ENCODE measurements at places on chromosomes 2 and 18.

- no peak for DNase-seq
These were observed 548.8 kb upstream of the ZNF804A start for GRCh38 chr2:184049566-184049965.

- DNase-seq, result no peak
These were observed 195.8 kb downstream of the ZRANB3 start for GRCh38 chr2:135335256-135335655.

GRCh38 chr2:42334220-42334619 is 26.8 kb downstream of the COX7A2L start:
- DNase-seq, result no peak

DNA sequence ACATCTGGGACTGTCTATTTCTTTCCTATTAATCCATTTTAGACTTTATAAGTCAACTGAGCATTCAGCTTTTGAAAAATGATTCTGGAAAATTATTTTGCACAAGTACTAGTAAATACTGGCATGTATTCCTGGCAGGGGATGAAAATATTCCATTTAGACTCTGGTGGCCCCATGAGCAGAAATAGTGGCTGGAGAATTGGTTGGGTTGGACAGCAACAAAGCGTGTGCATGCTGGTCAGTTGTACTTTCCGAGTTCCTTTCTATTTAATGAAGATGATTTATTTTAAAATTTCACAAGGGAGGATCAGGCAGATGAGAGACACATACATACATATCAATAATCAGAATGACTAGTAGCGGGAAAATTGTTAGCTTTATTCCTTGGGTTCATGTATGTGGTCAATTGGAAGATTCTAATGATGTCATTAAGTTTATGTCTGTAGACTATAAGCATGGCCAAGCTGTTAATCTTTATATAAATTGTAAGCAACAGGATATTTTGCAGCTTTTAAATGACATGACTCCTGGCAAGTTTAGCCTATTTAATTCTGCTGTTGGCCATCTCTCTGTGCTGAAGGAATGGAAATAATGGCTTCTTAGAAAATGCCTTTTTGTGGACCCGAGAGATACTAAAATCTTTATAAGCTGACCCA is 541.6 kb downstream of the SLC4A3 start:
- DNase-seq, result no peak

DNA sequence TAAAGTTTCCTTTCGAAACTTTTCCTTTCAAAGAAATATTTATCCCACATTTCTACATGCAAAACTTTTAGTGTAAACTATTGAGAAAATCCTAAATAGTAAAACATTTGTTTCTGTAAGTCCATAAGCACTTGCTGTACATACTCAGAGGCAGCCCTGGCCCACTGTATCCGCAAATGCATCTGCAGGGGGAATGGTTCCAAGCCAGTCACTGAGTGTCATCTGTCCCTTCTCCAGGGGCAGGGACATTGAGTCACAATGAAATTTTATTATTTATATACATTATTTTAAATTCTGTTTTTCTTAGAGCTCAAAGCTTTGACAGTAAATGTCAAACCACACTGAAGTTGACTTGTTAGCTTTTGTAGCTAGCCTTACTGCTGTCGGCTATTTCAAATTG is 367.2 kb downstream of the MTX2 start:
- DNase-seq, result no peak

DNA sequence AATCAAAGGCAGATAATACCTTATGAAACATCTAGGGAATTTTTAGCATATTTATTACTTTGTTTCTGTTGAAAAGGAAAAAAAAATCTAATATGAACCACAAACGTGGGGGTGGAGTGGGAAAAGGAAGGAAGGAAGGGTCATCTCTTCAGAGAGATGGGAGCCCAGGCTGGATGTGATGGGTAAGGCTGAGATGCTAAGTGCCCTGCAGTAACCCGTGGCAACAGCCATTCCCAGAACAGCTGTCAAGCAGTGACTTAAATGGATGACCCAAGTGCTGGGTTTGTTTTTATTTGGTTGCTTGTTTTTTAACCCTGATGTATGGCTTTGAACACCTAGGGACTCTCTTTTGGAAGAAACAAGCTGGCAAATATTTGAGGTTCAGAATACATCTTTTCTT is 50.7 kb upstream of the KLF7 start:
- DNase-seq, result no peak

DNA sequence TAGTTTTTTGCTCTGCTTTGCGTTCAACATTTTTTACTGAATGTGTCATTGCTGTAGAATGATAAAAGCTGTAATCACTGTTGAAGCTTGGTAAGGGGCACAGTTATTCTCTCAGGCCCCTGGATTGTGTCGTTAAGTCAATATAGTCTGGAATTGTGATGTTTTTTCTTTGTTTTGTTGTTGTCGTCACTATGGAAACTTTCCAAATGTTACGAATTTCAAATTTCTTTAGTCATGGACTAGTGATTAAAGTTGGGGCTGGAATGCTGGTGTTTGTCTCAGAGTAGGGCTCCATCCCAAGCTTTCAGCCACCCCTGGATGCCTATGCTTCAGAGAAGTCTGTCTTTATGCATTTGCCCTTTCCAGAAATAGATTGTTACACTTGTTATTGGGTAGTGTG is 287.2 kb downstream of the CDH19 start:
- no peak for DNase-seq

DNA sequence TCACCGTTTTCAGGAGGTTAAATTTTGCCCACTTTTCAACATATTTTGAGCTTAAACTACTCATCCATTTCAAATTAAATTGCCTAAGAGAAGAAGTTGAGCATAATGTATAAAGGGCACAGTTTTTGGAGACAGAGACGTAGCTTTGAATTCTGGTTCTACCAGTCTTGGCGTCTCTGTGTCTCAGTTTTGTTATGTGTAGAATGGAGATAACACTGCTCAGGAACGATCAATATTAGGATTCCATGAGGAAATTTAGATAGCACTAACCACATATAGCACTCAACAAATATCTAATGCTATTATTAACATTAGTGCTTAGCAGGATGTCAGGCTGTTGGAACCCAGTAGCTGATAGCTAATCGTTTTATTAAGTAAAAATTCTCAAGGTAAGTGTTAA is 40.4 kb upstream of the GATA6 start:
- DNase-seq, result no peak

GRCh38 chr2:189421644-189422043 is 19.6 kb upstream of the WDR75 start:
- DNase-seq, result no peak

- DNase-seq, result no peak
These were observed 13.3 kb upstream of the RAB17 start for GRCh38 chr2:237603718-237604362.

DNA sequence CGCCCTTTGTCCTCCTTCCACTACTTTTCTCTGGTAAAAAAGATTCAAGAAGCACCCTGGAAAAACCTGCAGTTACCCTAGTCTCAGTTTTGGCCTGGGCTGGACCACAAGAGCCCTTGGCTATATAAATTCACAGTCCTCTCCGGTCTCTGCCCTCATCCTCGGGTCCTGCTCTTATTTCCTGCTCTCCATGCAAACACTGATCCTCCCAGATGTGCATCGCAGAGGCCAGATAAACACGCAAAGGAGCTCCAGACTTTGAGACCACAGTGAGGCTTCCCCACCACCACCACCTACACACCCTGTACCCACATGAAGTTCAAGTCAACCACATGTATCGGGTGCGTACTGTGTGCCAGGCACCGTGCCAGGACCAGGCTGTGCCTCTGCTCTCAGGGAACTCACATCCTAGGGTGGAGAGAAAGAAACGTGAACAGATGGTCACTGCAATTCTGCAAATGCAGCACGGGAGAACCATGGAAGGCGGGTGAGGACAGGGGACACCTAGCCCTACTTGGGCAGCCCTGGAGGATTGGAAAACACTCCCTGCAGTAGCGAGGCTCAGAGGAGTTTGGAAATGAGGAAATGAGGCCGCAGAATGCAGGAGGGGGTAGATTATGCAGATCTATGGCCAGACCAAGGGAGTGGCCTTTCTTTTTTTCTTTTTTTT is 7.4 kb downstream of the CTDSP1 start:
- peak; percentile 8 for DNase-seq

- DNase-seq, result no peak
These were observed 121.3 kb upstream of the BOD1L2 start for GRCh38 chr18:57025540-57025939.

GRCh38 chr18:12233378-12233777 is 20.8 kb upstream of the CIDEA start:
- DNase-seq, result no peak

DNA sequence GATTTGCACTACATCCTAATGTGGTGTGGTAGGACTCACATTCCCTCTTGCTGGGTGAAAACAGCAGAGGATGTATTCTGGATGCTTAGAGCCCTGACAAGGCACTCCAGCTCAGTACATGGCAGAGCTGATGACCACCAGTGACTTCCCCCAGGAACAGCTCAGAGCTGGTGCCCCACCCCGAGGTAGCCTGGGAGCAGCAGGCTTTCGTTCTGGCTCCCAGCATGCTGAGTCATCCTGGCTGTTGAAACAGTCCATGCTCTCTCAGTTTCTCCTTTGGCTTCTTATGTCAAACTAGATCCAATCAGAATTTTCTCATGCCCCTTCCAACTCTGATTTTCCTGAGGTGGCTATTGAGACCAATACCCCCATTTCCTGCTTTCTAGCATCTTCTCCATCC is 438.2 kb downstream of the NBAS start:
- DNase-seq, result no peak

DNA sequence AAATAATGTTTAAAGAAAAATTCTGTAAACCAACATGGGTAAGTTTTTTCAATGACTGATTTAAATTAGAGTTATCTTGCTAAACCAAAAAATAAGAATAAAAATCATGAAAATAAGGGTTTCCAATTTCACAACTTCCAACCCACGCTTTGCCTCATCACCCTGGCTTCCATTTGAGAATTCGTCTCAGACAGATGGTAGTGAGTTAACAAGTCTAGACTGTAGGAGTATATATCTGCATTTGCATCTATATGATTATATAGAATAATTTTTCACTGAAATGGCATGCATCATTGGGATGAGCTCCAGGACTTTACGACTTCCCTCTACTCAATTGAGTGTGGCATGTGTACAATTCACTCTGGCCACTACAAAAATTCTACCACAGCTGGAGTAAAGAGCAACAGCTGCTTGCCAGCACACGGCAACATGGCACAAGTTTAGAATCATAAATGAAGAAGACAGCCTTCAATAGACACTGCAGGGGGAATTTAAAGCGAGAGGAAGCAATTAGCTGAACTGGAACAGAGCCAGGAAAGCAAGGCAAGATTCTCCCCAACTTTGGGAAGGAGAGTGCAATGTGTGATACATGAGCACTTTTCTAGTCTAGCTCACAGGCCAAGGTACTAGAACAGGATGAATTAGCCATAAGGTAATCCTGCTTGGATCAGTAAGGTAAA is 1673.5 kb upstream of the CELF4 start:
- DNase-seq, result no peak

DNA sequence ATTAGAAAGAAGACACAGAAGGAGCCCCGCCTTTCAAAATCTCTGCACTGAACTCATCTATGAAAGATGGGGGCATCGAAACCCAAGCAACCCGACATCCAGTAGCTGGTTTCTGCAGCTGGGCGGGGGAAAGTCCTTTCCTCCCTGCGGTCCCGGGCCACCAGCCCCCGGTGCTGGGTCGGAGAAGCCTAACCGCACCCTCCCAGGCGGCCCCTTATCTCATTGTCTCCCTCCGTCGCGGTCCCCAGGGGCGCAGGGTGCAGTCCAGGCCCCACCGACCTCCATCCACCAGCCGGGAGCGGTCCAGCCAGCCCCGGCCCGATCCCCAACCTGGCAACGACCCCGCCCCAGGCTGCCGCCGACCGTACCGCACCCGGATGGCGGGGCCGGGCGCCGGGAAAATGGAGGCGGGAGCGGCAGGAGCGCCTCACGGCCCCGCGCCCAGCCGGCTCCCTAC is 452 bp downstream of the RAPH1 start:
- peak; percentile 8 for DNase-seq

DNA sequence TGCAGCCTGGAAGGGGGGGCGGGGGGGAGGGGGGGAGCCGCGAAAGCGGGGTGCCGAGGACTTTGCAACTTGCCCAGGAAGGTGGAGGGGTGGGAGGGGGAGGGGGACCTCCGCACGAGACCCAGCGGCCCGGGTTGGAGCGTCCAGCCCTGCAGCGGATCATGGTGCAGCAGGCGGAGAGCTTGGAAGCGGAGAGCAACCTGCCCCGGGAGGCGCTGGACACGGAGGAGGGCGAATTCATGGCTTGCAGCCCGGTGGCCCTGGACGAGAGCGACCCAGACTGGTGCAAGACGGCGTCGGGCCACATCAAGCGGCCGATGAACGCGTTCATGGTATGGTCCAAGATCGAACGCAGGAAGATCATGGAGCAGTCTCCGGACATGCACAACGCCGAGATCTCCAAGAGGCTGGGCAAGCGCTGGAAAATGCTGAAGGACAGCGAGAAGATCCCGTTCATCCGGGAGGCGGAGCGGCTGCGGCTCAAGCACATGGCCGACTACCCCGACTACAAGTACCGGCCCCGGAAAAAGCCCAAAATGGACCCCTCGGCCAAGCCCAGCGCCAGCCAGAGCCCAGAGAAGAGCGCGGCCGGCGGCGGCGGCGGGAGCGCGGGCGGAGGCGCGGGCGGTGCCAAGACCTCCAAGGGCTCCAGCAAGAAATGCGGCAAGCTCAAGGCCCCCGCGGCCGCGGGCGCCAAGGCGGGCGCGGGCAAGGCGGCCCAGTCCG is 540 bp downstream of the SOX11 start:
- DNase-seq, result no peak

- no peak for DNase-seq
These were observed 34.2 kb downstream of the EMX1 start for GRCh38 chr2:72951303-72952095.

DNA sequence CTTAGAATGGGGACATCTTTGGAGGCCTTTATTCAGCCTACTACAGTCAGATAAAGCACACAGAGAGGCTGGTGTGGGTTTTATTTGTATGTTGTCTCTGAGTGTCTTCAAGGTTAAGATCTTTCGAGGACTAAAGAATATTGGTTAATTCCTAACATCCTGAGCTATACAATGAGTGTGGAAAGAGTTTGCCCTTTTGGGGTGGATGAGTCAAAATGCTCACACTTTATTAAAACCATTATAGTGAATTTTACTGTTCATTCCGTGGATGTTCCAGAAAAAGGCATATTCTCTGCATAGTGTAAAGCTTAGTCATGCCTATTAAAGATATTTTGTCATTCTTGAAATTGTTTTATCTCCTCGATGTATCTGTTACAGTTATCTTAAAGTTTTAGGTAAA is 29.1 kb upstream of the SLC38A11 start:
- DNase-seq, result no peak

DNA sequence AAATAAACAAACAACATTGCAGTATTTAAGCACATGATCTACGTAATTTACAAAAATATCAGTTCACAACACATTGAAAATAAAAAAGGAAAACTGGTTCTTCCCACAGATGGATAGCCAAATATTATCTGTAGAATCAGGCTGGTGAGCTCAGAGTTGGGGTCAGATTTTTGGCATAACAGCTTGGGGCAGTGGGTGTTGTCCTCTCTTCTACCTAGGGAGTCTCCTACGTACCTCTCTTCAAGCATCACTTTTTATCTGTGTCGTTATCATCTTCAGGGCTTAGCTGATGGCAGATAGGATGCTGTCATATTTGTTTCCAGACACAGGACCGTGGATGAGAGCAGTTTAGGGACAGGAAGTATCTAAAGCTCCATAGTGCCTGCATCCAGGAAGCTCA is 46.2 kb downstream of the EMILIN2 start:
- no peak for DNase-seq
